ENCODE measurements at places on chromosomes 2 and 18.

GRCh38 chr2:120441744-120442471 is 96.0 kb downstream of the INHBB start:
- no peak for DNase-seq

DNA sequence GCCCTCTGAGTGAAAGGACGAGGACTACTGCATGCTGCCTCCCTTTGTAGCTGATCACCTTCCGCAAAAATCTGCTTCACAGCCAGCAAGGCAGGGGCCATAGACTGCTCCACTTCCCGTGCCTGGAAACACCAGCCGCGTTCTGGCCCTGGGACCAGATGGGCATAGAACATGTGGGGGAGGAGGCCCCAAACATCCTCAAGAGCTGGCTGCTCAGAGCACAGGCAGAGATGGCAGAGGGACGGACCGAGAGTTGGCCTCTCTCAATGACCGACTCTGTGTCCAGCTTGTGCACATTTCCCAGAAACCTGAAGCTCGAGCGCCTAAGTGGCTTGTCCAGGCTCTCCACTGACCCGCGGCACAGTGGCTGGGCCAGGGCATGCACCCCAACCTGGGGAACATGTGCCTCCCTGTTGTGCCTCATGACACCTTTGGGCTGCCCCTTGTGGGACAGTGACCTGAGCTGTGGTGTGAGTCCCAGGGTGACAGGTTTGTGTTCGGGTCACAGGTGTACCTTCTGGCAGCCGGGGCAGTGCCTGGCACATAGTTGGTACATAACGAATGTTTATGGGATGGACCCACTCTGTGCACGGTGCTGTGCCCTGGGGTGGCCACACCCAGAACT is 9.1 kb downstream of the KCNF1 start:
- DNase-seq = no peak

GRCh38 chr2:60746318-60746717 is 9.8 kb upstream of the PAPOLG start:
- no peak for DNase-seq

DNA sequence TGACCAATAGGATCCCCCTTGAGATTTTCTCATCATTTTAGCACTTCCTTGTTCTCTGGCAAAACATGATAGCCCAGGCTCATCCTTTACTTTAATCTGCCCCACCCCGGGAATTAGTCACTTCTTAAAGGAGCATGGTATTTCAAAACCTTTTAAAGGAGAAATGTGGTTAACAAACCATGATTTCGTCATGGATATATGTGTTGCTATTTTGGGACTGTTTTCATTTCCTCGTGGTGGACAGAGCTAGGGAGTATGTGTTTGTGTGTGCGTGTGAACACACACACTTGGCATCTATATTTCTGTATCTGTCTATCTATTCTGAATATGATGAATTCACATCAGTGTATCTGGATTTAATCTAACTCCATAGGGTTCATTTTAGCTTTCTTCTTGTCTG is 128.1 kb downstream of the BIRC6 start:
- DNase-seq = no peak

GRCh38 chr2:37737507-37737906 is 66.1 kb upstream of the CDC42EP3 start:
- DNase-seq = no peak

- DNase-seq = no peak
These were observed 488.0 kb upstream of the ZEB2 start for GRCh38 chr2:145007960-145008263.

DNA sequence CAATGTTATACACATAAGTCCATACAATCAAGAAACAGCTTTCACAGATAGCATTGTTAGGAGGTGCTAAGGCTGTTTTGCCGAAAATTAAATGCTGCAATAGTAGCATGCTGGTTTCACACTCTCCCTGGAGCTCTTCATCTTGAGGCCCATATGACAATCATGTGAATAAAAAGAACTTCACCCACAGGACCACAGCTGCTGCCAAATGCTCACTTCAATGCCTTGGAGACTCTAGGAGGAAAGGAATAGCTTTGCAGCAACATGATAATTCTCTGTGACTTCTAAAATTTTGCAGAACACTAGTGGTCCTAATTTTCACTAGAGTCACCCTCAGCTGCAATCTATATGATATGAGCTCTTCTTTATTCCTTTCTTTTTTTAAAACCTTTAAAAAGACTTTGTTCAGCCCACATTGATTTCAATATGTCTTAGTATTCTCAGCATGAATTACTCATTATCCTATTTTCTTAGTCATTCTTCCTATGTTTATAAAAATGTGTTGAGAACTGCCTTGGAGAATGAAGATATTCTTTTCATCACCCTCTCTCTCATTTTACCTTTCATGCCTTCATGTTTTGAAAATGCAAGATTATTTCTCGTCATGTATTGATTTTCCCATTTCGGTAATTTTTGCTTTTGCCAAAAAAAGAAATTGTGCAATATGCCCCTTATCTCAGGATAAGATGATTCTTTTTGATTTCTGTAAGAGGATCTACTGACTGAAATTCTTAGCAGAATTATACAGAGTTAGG is 108.2 kb downstream of the PDE1A start:
- no peak for DNase-seq

DNA sequence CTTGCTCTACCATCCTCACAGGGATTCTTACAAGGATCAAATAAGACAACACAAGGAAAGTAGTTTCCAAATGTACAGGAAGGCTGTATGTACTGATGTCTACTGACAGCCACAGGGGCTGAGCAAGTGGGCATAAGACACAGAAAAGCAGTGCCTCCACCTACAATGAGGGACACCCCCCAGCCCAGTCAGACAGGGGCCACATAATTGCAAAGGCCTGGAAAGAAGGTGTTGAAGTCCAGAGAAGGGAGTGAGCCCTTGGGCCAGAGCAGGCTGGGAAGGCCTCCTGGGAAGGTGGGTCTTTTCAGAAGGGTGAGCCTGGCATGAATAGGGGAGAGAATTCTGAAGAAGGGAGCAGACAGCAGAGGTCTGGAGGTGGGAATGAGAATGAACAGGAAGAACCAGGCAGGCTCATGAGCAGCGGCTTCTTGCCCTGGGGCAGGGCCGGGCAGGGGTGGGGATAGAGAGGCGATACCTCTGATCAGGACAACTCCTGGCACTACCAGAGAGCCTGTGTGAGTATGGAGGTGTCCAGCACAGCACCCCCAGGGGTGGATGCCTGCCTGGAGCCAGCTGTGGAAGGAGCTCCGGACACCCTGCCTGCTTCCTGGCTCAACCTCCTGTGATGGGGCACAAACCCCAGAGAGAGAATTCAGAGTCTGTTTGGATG is 30.1 kb downstream of the HS1BP3 start:
- DNase-seq = no peak

DNA sequence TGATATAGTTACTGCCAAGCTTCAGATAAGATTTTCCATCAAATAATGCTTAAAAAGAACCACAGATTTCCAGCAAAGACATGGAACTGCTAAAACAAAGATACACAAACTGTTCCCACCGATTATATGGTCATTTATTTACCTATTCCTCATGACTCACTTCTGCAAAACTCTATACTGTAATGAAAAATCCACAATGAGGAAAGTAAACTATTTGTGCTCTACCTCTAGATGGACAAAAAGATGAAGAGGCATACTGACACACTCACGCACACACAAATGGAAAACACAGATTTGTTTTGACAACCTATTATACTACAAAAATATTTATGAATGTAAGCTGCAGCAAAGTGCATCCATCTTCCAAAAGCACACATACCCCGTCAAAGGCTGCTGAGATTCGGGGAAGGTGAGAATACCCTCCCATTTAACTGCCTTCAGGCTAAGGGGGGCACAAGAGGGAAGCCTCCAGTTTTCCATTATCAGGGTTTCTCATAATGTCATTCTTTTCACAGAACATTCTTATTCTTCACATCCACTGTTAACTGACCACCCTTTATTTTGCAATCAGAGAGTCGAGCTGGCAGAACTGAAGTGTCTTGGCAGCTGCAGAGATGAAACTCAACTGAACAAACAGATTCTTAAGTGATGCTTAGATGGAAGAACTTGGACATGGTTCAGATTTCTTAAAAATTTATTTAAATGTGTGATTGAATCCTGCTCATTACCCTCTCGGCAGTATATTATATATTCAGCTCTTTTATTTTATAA is 115.9 kb upstream of the TANK start:
- no peak for DNase-seq

DNA sequence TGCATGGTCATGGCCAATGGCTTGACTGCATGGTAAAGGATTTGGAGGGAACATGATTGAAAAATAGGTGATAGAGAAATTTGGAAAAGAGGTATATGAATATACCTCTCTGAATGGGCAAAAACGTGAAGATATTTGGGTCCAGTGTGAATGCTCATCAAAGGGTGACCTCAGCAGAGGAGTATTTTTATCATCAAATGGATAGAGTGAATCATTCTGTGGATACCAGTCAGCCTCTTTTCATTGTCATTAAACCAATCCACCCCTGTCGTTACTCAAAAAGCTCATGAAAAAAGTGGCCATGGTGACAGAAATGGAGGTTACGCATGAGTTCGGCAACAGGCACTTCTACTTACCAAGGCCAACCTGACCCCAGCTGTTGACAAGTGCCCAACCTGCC is 1074.7 kb downstream of the TSN start:
- no peak for DNase-seq

- DNase-seq = no peak
These were observed 69.3 kb downstream of the NCKAP5 start for GRCh38 chr2:133498662-133499585.

GRCh38 chr2:236691799-236692167 is 122.2 kb downstream of the ACKR3 start:
- no peak for DNase-seq

DNA sequence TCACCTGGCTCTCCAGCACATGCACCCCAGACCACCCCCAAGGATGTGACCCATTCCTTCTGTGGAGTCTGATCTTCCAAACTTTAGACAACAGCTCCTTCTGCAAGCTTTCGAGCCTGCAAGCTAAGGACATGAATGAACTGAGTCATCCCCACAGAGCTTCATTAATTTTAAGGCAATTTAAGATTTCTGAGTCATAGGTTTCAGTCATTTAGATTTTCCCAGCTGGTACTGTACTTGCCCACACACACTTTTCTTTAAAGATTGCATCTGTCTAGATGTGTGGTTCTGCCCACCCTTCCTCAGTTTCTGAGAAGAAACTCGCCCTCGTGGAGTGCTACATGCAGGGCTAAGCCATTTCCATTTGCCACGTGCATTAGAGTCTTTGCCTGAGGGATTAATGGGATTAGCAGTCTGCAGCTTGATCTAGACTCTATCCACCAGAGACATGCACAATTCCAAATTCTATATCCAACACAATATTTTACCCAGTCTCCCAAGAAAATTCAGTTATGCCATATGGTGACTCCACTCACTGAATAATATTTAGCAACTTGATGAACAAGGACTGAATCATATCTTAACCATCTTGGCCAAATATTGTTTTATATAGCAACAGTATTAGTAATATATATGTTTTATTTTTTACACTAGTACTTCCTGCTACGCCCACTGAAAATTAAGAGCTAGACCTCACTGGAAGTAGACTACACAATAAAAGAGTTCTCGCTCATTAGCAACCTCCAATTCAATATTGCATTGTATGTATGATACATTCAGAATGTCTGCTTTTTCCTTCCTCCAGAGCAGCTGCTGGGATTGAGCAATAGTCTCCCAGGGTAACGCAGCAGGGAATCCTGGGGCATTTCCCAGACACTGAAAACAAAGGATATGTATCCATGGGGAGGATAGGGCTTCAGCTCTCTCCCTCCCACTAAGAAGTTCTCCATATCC is 14.3 kb upstream of the TRIB2 start:
- DNase-seq = no peak

DNA sequence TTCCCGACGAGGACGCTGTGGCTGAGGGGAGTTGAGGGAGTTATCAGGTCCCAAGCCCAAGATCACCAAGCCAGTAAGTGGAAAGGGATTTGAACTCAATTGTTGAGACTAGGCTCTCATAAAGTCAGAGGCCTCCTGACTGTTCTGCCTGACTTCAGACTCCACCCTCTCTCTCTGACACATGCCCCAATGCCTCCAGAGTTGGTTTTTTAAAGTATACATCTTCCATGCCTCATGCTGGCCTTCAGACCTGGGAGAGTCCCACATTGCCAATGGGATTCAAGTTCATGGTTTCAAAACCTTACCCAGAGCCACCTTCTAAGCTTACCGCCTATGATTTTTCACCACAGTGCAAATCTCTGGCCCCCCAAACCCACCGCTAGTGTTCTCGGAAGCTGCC is 100.8 kb downstream of the RTN4 start:
- no peak for DNase-seq

GRCh38 chr2:17476830-17477229 is 41.4 kb downstream of the RAD51AP2 start:
- no peak for DNase-seq

DNA sequence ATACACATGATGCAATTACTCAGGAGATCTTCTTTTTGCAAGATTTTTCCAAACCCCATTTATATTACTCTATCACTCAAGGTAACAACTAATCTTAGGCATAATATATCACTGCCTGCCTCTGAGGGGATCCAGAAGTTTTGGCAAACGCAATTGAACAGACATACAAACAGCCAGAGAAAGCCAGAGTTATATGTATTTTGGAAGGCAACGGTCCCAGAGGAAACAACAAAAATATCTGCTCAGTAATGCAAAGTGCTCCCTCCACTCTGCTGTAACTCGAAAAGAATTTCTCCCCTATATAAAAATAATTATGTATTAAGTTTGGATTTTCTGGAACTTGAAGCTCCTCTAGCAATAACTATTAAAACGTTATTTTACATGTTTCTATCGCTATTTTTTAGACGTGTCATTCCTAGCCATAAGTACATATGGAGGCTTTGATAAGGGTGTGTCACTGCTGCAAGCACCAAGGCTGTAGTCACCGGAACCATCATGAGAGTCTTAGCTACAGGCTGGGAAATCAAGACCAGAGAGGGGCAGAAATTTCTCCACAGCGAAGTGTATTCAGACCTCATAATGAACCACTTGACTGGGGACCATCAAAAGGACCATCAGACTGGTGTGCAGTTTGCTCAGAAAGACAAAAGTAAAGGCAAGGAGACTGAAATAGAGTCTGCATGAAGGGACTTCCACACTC is 3.7 kb upstream of the GKN1 start:
- DNase-seq = no peak

GRCh38 chr2:145007093-145007959 is 487.4 kb upstream of the ZEB2 start:
- no peak for DNase-seq

DNA sequence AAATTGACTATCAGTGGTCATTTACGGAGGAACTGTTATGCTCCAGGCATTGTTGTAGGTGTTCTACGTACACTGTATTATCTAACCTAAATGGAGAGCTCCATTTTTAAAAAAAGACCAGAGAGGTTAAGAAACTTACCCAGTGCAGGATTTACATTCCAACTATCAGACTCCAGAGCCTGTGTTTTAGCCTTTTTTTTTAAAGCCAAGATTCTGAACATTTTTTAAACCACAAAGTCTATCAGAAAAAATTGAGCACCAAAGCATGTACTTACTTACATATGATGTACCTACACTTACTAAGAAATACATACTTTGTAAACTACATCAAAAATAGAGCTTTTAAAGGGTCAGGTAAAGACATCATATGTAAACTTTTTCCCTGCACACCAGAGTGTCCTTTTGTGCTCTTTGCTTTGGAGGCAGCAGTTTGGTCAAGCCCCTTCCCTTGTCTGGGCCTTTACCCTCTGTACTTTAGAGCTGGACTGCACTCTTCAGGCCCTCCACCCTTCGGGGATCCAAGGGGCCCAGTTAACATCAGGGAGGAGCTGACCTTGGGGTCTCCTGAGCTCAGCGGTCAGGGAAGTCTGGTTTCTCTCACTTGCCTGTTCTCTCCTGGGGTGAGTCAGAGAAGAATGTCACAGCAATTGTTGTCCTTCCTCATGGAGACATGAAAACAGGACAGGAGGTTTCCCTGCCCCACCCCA is 58.4 kb downstream of the ITGB1BP1 start:
- DNase-seq = no peak

All from stimulated activated CD8-positive, alpha-beta memory T cell treated with anti-CD3 and anti-CD28 coated beads, Interleukin-12 subunit alpha, Interleukin-12 subunit beta, amount 100 ng/mL, for 4 hours (primary cell).